T follicular helper cell (primary cell): ENCODE measurements at places on chromosomes 7 and 10.

DNA sequence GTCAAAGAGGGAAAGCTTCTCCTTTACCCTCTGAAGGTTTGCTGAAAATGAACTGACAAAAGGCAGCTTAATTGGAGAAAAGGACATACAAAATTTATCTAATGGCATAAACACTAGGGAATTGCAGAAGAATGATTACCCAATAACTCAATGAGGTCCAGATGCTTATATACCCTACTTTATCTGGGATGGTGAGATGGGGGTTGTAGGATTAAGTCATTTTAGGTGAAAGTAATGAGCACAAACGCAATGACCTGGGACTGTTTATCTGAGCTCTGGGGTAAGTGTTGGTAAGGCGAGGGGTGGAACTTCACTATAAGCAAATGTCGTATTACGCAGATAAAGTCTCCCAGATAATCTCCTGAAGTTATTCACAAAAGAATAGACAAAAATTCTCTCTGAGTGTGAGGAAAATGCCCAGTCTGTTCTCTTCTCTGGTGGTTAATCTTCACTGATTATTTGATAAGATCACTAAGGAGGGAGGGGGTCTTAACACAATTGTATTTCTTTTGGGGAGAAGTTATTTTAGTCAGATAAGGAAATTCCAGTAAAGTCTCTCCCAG lies 1067.8 kb downstream of the DNAJB9 start:
- no peak for DNase-seq

DNA sequence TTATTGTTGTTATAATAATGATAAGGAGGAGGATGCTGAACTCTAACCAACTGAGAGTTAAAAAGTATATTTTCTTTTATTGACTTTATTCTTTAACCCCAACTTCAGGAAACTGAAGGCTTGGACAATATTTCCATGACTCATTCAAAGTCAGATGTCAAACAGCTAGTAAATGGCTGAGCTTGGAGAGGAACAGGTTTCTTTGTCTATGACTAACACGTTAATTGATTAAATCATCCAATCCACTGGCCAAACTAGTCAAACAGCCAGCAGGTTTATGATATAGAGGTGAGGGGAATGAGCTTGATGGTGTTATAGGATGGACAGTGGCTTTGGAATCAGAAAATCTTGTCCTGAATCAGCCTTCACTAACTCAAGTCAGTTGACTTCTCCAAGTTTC lies 119.1 kb upstream of the WDR11 start:
- DNase-seq: no peak

DNA sequence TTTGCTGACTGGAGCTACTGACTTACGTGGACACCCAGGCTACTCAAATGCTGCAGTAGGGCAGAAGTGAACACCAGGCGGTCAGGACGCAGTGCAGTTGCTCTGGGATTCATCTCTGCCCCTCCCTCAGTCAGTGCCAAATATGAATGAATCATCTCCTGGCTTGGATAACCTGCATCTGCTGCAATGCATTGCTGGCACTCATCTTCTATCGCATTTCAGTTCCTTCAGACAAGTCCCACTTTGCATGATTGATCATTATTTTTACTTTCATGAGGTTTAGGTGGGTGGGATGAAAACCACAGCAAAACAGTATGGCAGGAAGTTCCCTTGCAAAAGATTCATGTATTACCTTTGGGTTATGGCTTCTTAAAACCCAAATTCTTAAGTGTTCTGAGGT lies 224.6 kb upstream of the NRP1 start:
- DNase-seq: no peak

DNA sequence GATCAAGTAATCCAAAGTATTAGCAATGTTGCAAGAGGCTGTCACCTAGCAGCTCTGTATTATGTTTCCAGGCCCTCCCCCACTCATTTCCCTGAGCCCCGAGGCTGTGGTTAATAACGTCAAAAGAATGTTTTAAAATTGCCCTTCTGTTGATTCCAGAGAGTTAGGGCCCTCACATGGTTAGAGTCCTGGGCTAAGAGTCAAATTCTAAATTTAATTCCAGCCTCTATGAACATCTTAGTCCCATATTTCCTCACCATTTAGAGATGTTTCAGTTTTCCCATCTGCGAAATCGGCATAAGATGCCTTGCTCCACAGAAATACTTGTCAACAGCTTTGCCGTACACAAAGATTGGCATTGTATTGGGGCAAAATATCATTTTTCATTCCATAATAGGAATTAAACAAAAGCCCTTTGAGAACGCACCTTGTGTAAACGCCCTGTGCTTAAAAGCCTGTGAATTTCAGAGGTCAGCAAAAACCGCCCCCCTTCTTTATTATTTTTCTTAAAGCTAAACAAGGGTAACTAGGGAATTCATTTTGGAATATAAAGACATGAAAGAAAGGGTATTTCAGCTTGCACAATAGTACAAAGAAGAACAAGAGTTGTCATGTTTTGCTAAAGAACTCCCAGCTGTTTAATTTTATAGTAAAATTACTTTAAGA lies 135.8 kb downstream of the ARID5B start:
- no peak for DNase-seq

GRCh38 chr10:105658696-105659095 lies 1017.6 kb downstream of the SORCS3 start:
- DNase-seq: no peak

- no peak for DNase-seq
These were observed 106.4 kb downstream of the TAX1BP1 start for GRCh38 chr7:27846388-27846787.

DNA sequence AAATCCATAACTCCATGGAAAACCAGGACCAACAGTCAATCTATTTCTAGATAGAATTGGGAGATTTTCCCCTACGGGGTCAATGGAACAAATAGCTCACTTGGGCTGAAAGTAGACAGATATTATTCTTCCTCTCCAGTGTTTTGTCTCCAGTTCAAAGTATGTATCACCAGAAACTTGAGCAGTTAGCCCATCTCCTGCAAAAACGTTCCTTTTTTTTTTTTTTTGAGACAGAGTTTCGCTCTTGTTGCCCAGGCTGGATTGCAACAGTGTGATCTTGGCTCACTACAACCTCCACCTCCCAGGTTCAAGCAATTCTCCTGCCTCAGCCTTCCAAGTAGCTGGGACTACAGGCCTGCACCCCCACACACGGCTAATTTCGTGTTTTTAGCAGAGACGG lies 390.0 kb upstream of the AUTS2 start:
- DNase-seq: no peak

- no peak for DNase-seq
These were observed 115.3 kb downstream of the PIP4K2A start for GRCh38 chr10:22599048-22599561.

DNA sequence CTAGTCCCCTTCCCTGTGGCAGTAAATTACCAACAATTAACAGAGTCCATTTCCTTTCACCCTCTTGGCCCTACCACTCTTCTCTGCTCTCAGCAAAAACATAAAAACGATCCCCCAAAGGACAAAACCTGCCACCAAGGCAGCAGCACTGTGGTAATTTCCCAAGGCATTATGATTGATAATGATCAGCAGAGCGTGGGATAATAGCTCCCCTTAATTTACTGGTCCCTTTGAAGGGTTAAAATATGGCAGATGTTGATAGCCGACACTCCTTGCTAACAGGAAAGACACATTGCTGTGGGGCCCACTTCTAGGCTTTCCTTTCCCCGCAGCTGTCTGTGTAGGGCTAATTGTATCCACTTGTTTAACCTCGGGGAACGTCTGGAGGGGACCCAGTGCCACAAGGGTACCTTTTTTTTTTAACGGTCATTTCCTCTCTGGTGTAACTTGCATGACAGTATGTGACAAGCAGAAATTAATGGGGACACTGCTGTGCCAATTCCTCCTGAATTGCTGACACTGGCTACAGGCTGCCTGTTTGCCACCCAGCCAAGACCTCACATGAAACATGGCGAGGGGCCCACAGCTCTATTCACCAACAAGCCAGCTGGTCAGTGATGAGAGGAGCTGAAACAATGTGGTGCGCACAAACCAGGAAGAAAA lies 81.3 kb downstream of the CDK6 start:
- DNase-seq: no peak

DNA sequence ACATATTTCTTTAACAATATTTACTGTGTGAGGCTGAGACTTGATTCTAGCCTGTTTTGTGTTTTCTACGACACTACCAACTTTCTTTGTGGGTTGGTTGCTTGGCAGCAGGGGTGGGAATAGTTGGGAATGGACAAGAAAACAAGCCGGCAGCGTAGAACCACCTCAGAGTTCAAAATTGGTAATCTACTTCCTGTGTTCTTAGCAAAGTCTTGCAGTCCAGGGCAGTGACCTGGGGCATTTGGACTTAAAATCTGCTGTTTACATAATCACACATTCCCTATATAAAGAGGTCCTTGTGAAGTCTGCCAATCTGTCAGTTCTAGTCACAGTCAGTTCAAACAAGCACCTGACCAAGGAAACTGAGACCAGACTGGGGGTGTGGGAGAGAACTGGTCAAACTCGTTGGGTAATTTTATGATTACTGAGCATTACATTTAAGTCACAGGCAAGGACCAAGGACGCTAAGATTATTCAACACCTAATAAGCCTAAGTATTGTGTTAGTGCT lies 167.9 kb downstream of the CPEB3 start:
- no peak for DNase-seq

DNA sequence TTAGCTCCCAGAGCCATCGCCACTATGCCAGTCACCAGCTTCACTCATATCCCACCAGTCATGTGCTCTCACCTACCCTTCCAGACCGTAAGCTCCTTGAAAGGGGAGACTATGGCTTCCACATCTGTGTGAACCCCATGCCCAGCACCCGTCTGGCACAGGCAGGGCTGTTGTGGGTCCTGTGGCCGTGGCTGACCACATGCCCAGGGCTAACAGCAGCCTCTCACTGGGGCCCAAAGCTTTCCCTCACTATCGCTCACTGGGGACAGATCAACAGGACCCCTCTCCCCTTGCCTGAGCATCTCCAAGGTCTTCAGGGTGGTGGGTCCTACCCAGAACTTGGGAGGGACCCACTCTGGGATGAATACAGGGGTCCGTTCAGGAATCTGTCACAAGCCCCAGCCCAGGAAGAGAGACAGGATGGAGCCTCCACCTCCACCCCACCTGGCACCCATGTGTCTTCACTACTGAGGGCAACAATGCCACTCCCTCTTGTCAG lies 303.9 kb downstream of the GRID1 start:
- DNase-seq: no peak

- no peak for DNase-seq
These were observed 48.3 kb downstream of the ANKIB1 start for GRCh38 chr7:92293896-92294590.

DNA sequence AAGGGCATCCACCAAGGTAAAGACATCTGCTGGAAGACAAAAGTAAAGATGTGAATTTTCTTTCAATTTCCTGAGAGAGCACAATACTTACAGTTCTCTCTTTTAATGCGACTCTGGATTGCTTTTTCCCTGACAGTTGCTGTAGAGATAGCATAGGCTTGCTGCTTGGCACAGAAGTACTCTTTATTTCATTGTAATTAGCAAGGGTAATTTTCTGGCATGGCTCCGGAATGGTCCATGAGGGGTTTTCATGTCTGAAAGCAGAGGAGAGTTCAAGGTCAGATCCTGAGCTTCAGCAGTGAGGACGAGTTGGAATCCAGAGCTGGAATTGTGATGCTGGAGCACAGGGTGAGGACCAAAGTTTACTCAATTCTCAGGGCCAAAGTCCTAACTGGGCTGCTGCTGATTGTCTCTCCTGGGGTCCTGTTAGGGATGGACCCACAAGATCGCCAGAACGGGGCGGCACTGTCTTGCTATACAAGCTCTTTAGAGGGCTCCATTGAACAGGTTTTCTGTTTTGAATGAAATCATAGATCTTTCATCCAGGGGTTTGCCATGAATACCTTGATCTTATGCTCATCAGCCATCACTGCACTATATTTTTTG lies 190.0 kb upstream of the MKI67 start:
- DNase-seq: no peak

GRCh38 chr10:48614481-48615390 lies 9.9 kb upstream of the ARHGAP22 start:
- DNase-seq: no peak

DNA sequence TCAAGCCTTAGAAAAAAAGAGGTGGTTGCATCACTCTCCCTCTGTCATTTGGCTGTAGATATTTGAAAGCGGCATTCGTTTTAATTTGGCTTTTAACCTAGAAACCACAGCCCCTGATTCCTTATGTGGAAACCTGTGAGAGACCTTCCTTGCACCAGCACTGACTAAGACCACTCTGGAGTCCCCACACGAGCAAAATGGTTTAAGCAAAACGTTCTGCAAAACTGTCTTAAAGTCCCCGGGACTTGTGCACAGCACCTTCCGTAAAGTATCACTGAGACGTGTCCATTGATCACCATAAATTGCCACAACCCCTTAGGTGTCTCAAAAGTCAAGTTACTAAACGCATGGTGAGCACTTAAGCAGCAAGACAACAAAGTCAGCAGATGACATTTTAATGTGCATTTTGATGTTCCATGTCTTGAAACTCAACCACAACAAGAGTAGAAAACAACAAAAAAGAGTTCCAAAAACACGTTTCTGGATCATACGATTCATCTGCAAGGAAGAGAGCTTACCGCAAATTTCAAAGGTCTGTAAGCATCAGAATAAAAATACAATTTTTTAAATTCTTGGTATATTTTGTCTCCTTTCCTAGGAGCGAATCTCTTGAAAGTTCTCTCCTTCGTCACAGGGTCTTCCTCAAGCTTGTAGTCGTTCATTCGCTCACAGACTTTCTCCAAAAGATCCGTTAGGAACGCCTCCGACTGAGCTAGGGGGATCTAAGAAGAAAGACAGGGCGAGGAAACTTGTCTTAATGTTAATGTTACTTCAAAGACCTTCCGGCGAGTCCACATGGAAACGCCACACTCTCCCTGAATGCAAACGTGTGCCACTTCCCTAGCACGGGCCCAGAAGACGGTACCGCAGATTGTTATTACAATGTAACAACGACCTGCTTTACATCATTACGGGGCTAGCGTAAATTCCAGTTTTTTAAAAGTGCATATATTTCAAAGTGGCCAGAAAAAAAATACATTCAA lies 37.7 kb downstream of the CNPY1 start:
- no peak for DNase-seq

DNA sequence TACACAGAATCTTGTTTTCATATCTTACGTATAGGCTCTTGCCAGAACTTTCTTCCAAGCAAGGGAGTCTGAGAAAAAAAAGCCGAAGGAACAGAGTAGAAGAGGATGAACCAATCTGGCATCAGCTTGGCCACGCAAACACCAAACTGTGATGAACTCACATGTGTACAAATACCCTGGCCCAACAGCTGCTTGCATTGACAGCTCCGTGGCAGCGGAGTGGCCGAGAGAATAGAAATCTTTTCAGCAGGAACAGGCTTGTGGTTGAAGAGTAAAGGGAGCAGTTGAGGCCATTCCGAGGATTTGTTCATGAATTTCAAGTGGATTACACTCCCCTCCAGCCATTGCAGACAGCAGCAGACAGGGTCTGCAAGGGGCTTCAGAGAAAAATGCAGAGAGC lies 173.8 kb upstream of the PLXNA4 start:
- DNase-seq: no peak
